B cell (primary cell): ENCODE measurements at places on chromosomes 6 and 20.

DNA sequence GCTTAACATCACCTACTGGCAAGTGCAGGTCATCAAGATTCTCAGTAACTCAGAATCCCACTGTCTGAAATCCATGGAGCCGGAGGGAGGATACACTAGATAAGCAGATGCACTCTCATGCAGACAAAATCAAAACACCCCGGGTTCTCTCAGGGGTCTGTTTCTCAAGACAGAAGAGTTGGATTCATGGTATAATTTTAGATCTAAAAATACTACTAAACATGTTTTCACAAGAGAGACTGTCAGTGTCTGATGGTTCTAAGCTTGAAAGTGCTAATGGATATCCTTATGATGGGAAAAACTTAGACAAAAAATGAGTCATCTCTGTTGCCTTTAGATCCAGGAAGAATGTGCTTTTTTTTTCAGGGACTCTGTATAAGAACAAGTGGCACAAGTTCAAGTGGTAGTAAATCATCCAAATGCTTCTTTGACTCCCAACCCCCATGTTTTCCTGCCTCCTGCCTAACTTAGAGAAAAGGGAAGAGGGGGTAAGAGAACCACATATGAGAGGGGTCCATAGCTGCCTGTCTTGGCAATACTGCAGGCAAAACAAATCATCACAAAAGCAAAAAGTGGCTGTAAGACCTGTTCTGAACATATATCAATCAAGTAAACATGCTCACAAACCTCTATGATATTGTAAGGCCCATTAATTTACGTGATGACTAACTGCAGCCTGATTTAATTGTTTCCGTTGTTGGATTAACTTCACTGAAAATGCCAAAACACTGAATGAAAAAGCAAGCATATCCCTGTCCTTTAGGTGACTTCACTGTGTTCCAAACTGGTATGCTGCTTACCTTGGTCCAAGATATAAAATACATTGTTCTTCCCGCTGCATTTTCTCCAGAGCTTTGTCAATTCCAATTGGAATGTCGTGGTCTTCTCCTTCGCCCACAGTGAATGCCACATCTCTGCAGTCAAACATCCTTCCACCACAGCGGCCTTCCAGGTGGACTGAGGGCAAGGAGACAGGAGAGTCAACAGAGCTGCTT, 84.0 kb upstream of the TULP1 start:
- no peaks in the 10 kb centered on the region for H3K36me3 ChIP-seq

- H3K4me3 ChIP-seq: no peak overlapping the region
- H3K4me1 ChIP-seq: no peaks in the 10 kb centered on the region
- H3K36me3 ChIP-seq: no peaks in the 10 kb centered on the region
- no peak for DNase-seq
Measured at GRCh38 chr20:62357187-62357667, 9.9 kb downstream of the LAMA5 start.

DNA sequence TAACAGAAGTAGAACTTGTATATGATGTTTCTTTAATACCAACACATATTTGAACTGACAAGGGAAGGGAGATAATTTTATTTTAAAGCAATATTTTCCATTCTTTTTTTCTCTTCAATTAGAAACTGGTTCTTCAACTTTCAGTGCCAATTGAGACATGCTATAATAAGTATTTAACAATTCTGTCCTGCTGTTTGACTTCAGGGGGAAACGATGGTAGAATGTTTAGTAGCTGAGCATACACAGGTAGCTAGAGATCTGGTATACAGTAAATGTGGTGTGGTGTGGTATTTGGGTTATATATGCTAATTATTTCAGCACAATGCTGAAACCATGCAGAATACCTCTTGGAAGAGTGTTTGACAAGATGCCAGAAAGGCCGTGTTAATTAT, 156.9 kb downstream of the ARID1B start:
- peaks cover 7% of the 10 kb centered on the region for H3K36me3 ChIP-seq
- DNase-seq: no peak
- H3K4me3 ChIP-seq: no peak overlapping the region
- no peaks in the 10 kb centered on the region for H3K27me3 ChIP-seq
- no peaks in the 10 kb centered on the region for H3K4me1 ChIP-seq
- peak overlapping the region; percentile 27 for H3K27ac ChIP-seq

DNA sequence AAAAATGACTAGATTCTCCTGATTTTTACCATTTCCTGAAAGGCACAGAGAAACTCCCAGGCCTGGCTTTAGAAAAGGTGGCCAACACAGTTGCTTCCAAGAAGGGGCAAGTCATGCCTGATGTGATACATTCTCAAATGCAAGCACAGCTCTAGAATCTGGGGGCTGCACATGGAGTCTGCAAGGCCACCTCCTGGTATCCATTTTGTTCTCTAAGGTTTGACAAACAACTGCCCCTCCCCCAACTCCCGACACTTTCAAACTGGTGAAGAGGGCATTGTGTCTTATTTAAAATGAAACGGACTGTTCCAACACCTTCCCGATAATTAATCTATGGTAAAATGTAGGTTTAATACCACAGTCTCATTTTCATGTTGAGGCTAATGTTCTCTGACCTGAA, 220.2 kb upstream of the CEP162 start:
- H3K4me1 ChIP-seq: no peaks in the 10 kb centered on the region
- H3K36me3 ChIP-seq: no peaks in the 10 kb centered on the region
- DNase-seq: no peak
- no peak overlapping the region for H3K4me3 ChIP-seq

- H3K4me3 ChIP-seq: no peak overlapping the region
- no peaks in the 10 kb centered on the region for H3K36me3 ChIP-seq
- H3K27me3 ChIP-seq: no peaks in the 10 kb centered on the region
- DNase-seq: no peak
- H3K27ac ChIP-seq: no peak overlapping the region
Measured at GRCh38 chr6:34100788-34101187, 45.1 kb downstream of the GRM4 start.

- H3K27me3 ChIP-seq: no peaks in the 10 kb centered on the region
- no peak overlapping the region for H3K4me3 ChIP-seq
- H3K36me3 ChIP-seq: peaks cover 7% of the 10 kb centered on the region
Measured at GRCh38 chr6:108211671-108212070, 45.8 kb downstream of the NR2E1 start.

- H3K27ac ChIP-seq: no peak overlapping the region
- H3K27me3 ChIP-seq: no peaks in the 10 kb centered on the region
- no peak for DNase-seq
- no peaks in the 10 kb centered on the region for H3K4me1 ChIP-seq
- H3K4me3 ChIP-seq: no peak overlapping the region
- H3K36me3 ChIP-seq: no peaks in the 10 kb centered on the region
Measured at GRCh38 chr6:47098570-47098993, 56.5 kb upstream of the ADGRF1 start.

- H3K27me3 ChIP-seq: no peaks in the 10 kb centered on the region
- DNase-seq: no peak
- no peaks in the 10 kb centered on the region for H3K4me1 ChIP-seq
- no peak overlapping the region for H3K4me3 ChIP-seq
- H3K27ac ChIP-seq: no peak overlapping the region
- H3K36me3 ChIP-seq: no peaks in the 10 kb centered on the region
Measured at GRCh38 chr6:139765825-139766285, 391.4 kb upstream of the CITED2 start.

- H3K36me3 ChIP-seq: no peaks in the 10 kb centered on the region
- peak; percentile 49 for DNase-seq
- peaks cover 17% of the 10 kb centered on the region for H3K4me1 ChIP-seq
- peak overlapping the region; percentile 54 for H3K4me3 ChIP-seq
- H3K27ac ChIP-seq: no peak overlapping the region
Measured at GRCh38 chr6:131250122-131250521, 114.9 kb downstream of the AKAP7 start.

GRCh38 chr6:2116496-2116895, 128.9 kb downstream of the GMDS start:
- no peaks in the 10 kb centered on the region for H3K27me3 ChIP-seq
- no peak overlapping the region for H3K4me3 ChIP-seq
- H3K27ac ChIP-seq: no peak overlapping the region
- H3K36me3 ChIP-seq: no peaks in the 10 kb centered on the region
- no peak for DNase-seq

- H3K4me3 ChIP-seq: no peak overlapping the region
- H3K36me3 ChIP-seq: no peaks in the 10 kb centered on the region
- no peak for DNase-seq
- H3K27ac ChIP-seq: no peak overlapping the region
- H3K27me3 ChIP-seq: no peaks in the 10 kb centered on the region
- H3K4me1 ChIP-seq: peaks cover 1% of the 10 kb centered on the region
Measured at GRCh38 chr20:23092384-23092756, 6.2 kb upstream of the CD93 start.

GRCh38 chr6:165782134-165782533, 119.1 kb upstream of the PDE10A start:
- H3K27ac ChIP-seq: no peak overlapping the region
- H3K4me1 ChIP-seq: no peaks in the 10 kb centered on the region
- DNase-seq: no peak
- H3K27me3 ChIP-seq: no peaks in the 10 kb centered on the region

GRCh38 chr6:31634969-31635575, 14.6 kb downstream of the PRRC2A start:
- no peaks in the 10 kb centered on the region for H3K27me3 ChIP-seq
- no peaks in the 10 kb centered on the region for H3K4me1 ChIP-seq
- no peak overlapping the region for H3K4me3 ChIP-seq
- peaks cover 90% of the 10 kb centered on the region for H3K36me3 ChIP-seq
- H3K27ac ChIP-seq: no peak overlapping the region

DNA sequence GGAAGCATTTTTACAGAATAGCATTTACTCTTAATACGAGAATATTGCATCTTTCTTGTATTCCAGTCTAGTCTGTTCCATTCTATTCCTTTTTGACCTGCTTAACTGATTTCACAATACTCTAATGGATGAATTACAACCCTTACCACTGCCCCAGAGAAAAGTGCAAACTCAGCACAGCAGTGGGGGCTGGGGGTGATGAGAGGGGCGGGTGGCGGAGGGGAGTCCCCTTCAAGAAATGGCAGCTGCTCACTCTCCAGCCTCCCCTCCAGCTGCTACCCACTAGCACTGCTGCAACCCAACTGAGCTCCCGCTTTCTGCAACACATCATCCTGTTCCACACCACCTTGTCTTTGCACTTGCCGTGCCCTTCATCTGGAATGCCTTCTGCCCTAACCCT, 30.1 kb downstream of the PIM1 start:
- H3K4me3 ChIP-seq: no peak overlapping the region
- H3K27ac ChIP-seq: no peak overlapping the region
- H3K4me1 ChIP-seq: no peaks in the 10 kb centered on the region
- DNase-seq: no peak
- H3K36me3 ChIP-seq: no peaks in the 10 kb centered on the region

- H3K4me1 ChIP-seq: peaks cover 12% of the 10 kb centered on the region
- peak overlapping the region; percentile 62 for H3K27ac ChIP-seq
- H3K27me3 ChIP-seq: no peaks in the 10 kb centered on the region
Measured at GRCh38 chr6:105452924-105453756, 50.3 kb upstream of the PREP start.

DNA sequence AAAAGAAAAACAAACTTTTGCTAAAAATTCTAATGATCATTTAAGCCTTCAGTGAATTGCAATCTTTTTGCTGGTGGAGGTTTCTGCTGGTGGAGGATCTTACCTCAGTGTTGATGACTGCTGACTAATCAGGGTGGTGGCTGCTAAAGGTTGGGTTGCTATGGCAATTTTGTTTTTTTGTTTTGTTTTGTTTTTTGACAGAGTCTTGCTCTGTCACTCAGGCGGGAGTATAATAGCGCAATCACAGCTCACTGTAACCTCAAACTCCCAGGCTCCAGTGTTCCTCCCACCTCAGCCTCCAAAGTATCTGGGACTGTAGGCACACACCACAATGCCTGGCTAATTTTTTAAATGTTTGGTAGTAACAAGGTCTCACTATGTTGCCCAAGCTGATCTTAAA, 94.7 kb downstream of the ANKRD6 start:
- no peak for DNase-seq
- no peak overlapping the region for H3K4me3 ChIP-seq
- H3K27me3 ChIP-seq: no peaks in the 10 kb centered on the region
- H3K27ac ChIP-seq: no peak overlapping the region
- H3K36me3 ChIP-seq: no peaks in the 10 kb centered on the region

DNA sequence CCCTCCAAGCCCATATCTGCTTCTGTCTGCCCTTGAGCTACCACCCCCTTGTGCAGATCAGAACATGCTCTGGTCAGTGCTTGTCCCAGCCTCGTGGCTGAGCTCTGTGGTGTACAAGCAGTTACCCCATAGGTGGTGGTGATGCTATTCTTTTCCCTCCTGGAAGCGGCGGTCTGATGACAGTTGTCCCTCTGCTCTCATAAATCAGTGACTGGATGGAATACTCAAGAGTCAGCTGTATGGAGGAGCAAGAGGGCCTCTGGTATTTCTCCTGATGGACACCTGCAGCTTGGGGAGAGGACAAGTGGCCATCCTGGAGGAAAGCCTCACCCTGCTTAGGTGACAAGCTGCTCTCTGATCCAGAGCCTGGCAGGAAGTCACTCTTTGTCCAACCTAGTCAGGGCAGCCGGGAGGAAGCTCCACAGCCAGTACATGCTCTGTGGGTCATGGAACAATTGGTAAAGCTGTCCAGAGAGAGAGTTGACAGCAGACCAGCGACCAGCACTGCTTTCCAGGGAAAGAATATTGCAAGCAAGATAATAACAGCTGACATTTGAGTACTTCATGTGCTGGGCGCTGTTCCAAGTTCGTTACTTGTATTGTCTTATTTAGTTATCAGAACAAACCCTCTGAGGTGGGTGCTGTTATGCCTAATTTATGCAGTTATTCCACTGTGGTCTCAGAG, 47.1 kb downstream of the SCAND1 start:
- H3K27ac ChIP-seq: no peak overlapping the region
- H3K36me3 ChIP-seq: no peaks in the 10 kb centered on the region
- H3K27me3 ChIP-seq: no peaks in the 10 kb centered on the region
- H3K4me3 ChIP-seq: no peak overlapping the region
- no peak for DNase-seq
- H3K4me1 ChIP-seq: no peaks in the 10 kb centered on the region

- H3K27me3 ChIP-seq: no peaks in the 10 kb centered on the region
- no peaks in the 10 kb centered on the region for H3K36me3 ChIP-seq
- H3K4me1 ChIP-seq: no peaks in the 10 kb centered on the region
- no peak overlapping the region for H3K27ac ChIP-seq
- H3K4me3 ChIP-seq: no peak overlapping the region
- DNase-seq: no peak
Measured at GRCh38 chr6:80974579-80974978, 777.9 kb downstream of the TENT5A start.

GRCh38 chr20:62351469-62352401, 15.4 kb downstream of the LAMA5 start:
- DNase-seq: no peak
- H3K27me3 ChIP-seq: no peaks in the 10 kb centered on the region
- no peak overlapping the region for H3K4me3 ChIP-seq
- H3K4me1 ChIP-seq: no peaks in the 10 kb centered on the region

GRCh38 chr6:41272591-41273240, 13.8 kb downstream of the TREM1 start:
- no peak overlapping the region for H3K4me3 ChIP-seq
- H3K4me1 ChIP-seq: peaks cover 53% of the 10 kb centered on the region
- no peak overlapping the region for H3K27ac ChIP-seq
- no peak for DNase-seq
- no peaks in the 10 kb centered on the region for H3K36me3 ChIP-seq
- no peaks in the 10 kb centered on the region for H3K27me3 ChIP-seq

GRCh38 chr6:36025260-36025931, 955 bp upstream of the SLC26A8 start:
- H3K27me3 ChIP-seq: no peaks in the 10 kb centered on the region
- DNase-seq: no peak
- peaks cover 18% of the 10 kb centered on the region for H3K4me1 ChIP-seq
- H3K27ac ChIP-seq: no peak overlapping the region

- H3K4me1 ChIP-seq: peaks cover 4% of the 10 kb centered on the region
- peaks cover 92% of the 10 kb centered on the region for H3K36me3 ChIP-seq
- H3K27ac ChIP-seq: no peak overlapping the region
- DNase-seq: no peak
- no peaks in the 10 kb centered on the region for H3K27me3 ChIP-seq
Measured at GRCh38 chr6:35287671-35288396, 9.8 kb upstream of the DEF6 start.
